ENCODE measurements at places on chromosomes 7 and 10.

DNA sequence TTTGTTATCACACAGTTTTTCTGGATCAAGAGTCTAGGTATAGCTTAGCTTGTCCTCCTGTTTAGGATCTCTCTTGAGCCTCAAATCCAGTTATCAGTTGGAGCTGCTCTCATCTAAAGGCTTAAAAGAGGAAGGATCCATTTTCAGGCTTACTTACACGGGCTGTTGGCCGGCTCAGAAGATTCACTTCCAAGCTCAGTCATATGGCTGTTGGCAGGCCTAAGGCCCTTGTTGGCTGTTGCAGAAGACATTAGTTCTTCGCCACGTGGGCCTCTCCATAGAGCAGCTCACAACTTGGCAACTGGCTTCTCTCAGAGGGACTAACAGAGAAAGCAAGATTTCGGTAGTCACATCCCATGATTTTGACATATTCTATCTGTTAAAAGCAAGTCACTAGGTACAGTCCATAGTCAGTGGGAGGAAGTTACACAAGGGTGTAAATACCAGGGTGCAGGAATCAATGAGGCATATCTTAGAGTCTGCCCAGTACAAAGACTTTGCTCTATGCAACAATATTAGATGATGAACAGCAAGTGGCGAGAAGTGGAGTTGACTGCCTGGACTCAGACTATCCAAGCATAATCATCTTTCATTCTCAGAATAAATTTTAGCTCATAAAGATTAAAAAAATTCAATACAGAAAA is 280.1 kb upstream of the MBL2 start:
- no peak for DNase-seq

GRCh38 chr10:26488344-26488743 is 50.2 kb downstream of the APBB1IP start:
- DNase-seq, result no peak

- no peak for DNase-seq
These were observed 72.1 kb downstream of the TMEM270 start for GRCh38 chr7:73933091-73933490.

DNA sequence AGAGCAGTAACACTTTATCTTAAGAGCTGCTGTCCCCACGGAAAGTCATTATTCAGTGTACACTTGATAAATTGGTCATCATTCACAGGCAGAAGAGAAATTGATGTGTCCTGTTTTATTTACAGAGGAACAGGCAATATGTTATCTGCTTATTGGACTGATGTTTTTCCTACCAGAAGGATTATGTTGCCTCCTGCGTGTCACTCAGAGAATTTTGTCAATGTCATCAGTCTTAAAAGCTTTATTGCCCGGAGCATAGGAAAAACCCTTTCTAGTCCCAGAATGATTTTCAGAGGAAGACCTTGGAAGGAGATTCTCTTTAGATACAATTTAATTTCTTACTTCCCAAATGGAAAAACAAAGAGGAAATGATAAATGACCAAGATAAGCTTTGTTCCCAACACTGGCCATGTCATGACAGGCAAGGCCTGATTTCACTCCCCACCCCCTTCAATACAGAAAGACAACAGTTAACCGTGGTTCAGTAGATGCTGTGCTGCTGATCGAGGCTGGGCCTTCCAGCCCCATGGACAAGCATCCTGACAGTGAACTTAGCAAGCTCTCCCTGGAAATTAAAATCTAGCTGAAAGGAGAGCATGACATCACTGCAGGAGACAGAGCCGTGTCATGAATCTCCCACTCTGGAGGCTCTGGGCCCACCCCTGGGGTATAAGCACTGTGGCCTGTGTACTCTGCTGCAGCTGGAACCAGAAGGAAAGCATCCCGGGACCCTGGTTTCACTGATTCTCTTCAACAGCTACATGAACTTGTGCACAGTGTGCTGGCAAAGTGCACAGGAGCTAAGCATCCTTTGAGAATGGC is 118.8 kb upstream of the LYZL2 start:
- DNase-seq, result no peak

DNA sequence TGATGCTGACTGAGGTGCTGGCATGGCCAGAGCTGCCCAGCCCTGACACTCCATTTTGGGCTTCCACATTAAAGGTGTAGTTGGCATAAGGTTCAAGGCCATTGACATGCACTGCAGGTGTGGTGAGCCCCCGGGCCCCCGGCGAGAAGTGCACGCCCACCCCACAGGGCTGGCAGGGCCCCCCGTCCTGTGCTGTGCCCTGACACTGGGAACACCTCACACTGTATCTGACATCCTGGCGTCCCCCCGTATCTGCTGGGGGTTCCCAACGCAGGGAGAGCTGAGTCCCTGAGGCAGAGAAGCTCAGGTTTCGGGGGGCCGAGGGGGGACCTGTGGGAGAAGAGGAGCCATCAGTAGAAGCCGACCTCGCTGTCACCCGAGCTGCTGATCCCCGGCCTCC is 10.0 kb downstream of the EPHA1 start:
- DNase-seq, result no peak

DNA sequence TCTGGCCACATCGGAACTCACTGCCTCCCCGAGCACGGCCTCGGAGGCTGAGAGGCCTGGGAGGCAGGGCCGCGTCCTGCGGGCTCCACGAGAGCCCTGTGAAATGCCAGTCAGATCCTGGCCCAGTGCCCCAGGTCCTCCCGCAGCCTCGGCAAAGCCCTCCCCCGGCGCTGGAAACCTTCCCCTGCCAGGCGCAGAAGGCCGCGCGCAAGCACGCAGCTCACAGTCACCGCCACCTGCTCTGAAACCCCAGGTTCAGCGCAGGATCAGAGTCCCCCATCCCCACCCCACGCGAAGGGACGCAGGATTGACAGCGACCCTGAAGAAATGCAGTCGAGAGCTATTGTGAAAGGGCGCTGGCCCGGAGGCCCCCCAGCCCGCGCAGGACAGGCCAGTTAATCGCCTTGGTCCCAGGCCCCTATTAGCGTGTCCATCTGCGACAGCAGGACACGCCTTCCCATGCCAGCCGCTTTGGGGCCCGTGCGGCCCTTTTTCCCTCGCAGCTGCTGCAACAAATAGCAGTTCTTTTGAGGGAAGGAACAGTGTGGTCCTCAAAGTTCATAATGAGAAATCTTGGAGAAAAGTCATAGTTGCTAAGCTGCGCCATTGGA is 13.5 kb upstream of the EGFR start:
- no peak for DNase-seq

DNA sequence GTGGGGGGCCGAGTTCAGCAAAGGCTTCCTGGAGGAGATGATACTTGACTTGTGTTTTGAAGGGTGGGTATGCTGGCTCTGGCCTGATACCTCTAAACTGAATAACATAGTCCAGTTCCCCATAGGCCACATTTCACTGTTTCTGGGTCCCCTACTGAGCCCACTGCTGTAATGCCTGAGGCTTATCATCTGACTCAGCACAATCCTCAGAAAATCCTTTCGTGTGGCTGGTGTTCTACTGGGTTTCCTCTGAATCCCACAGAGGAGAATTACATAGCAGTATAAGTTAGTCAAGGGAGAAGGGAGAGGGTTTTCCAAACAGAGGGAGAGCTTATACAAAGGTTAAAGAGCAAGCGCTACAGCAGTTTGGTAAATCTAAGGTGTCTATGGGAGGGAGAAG is 2.8 kb upstream of the R3HCC1L start:
- DNase-seq, result no peak

All from naive B cell (primary cell).